ENCODE measurements at places on chromosomes 12 and 14.

DNA sequence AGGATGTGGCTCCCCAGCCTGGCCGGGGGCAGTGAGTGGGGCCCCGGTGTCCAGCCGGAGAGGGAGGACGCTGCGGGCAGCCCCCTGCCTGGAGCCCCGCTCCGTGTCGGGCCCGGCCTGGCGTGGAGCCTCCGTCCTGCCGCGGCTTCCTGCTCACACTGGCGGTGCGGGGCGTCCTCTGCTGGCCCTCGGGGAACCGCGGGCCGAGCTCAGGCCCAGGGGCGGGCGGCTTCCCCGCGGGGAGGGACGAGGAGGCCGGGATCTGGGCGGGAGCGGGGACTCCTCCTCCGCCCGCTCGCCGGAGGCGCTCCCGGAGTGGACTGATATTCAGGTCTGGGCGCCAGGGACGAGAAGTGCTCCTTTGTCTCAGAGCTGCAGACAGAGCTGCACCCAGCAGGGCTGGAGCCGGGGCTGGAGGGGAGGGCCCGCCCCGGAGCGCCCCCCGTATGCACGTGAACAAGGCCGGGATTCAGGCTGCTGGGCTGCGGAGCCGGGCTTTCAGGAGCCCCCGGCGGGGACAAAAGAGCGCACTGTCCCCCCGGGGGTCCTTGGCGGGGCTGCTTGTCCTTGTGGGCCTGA is 2.2 kb downstream of the MMP17 start:
- DNase-seq, result no peak

DNA sequence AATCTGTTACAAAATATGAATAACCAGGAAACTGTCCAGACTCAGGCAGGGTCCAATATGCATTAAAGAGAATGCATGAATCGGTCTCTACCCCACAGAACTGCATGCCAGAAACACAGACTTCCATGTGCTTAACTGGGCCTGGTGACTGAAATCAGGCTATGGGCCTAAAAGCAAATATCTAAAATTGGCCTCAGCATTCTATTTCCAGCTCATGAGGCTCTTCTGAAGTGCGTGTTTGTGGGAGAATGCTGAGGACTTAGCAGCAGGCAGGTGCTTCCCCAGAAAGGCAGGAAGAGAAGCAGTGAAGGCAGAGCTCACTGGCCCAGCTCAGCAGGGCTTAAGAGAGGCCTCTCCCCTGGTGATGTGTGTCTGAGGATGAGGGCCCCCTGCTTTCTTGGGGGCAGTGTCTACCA is 48.5 kb downstream of the ADGRD1 start:
- DNase-seq, result no peak

GRCh38 chr14:22271838-22272799 is 316.9 kb downstream of the DAD1 start:
- DNase-seq, result no peak

DNA sequence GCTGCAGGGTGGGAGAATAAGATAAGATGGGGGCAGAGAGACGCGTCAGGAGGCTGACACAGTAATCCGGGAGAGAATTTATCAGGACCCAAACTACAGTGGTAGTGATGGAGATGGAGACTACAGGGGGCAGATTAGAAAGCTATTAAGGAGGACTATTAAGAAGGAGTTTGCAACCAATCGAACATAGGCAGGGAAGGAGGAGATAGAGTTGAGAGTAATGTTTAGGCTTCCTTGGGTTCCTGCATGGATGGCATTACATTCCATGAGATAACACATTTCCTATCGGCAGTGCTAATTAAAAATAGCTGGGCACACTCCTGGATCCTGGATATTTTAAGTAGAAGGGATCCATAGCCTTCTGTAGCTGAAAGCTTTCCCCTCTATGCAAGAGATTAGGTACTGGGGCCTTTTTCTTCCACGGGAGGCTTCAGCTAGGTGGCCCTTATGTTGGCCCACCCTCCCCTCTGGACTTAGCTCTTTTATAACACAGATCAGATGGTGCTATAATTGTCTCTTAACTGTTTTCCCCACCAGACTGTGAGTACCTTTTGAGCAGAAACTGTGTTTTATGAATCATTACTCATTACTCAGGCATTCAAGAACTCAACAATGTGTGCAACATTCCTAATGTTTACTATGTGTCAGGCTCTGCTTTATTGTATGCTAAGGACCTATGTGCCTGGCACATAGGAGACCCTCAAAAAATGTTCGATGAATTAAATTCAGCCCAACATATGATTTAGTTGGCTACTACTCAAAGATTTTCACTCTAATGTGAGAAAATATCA is 113.0 kb downstream of the RMST start:
- no peak for DNase-seq

DNA sequence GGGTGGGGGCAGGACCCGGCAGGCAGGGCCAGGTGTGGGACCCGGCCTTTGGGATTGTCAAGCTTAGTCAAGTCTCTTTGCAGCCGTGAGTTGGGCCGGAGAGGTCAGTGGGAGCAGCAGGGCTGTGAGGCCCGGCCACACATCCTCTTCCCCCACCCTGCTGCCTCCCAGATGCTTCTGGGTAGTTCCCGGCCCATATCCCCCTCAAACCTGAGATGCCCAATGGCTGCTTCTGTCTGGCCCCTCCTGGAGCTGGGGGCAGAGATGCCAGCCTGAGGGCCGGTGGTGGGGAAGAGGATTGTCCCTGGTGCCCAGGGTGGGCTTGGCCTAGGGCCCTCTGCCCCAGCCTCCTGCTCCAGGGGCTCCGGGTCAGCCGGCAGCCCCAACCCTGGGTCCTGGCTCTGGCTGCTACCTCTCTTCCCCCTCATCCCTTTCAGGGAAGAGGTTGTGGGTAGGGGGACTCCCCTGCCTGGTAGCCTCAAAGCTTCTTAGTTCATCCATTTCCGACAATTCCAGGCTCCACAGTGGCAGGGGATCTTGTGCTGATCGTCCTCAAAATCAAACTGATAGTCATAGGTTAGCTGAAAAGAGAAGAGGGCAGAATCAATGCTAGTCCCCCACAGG is 2.8 kb upstream of the PRKAG1 start:
- no peak for DNase-seq

GRCh38 chr12:107906707-107907106 is 132.2 kb downstream of the ASCL4 start:
- no peak for DNase-seq

DNA sequence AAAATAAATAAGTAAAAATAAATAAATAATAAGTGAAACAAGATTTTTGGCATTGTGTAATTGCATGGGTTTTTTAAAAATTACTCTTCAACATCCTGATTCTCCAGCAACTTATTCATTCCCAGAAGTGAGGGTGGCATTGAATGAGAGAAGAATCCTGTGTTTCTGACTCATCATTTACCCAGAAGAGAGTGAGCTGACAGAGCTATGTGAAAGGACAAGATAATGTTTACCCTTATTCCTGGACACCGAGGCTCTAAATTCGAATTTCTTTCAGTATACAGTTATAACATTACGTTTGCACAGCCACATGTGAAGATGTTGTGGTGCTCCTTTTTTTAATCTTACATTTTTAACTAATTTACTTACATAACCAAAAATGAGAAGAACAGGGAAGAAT is 36.4 kb downstream of the BBS10 start:
- DNase-seq, result no peak

DNA sequence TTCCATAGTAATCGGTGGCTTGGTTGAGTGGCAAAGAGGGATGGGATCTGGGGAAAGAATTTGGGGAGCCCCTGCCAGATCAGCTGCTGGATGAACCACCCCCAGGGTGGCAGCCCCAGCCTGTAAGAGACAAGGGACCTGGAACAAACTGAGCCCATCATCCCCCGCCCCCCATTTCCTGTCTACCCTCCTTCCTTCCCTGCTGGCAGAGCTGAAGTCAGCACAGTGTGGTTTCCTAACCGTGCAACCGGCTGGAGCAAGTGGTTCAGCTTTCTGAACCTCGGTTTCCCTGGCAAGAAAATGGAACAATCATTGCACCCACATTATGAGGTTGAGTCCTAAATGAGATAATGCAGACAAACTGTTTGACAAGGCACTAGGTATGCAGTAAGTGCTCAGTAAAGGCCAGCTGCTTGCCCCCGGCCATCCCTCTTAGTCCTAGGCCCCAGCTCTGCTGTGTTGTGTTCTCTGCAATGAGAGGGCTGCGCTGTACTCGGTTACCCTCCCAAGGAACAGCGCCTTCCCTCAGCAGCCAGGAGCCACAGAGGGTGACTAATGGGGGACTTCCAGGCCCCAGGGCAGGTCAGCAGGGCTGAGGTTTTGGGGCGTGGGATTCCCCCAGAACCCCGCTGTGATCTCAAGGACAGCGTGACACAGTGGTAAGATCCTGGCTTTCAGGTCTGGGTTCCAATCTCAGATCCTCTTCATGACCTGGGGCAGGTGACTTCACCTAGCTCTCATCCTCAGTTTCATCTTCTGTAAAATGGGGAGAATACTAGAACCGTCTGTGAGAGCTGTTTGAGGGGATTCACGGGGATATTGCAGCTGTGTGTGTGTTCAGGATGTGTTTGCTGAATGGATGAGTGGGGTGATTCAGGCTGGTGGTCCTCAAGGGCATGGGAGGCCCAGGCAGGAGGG is 16.5 kb downstream of the SELPLG start:
- DNase-seq, result peak; percentile 68

DNA sequence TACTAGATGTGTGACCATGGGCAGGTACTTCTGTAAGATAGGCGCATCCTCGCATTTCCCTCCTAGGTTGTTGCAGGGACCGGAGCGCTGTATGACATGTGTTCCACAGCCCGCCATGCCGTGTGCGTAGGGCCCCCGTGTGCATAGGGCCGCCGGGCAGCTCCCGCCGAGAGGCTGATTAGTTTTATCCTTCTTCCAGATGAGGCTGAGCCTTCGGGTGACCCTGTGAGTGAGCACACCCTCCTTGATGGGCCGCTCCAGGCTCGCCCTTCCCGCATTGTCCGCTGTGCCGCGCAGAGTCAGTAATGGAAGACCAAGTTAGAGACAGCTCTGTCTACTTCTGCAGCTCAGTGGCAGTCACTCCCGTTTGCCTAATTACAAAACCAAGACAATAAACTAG is 72.9 kb upstream of the DYNC1H1 start:
- no peak for DNase-seq

GRCh38 chr12:99054601-99055128 is 409.6 kb downstream of the APAF1 start:
- no peak for DNase-seq

DNA sequence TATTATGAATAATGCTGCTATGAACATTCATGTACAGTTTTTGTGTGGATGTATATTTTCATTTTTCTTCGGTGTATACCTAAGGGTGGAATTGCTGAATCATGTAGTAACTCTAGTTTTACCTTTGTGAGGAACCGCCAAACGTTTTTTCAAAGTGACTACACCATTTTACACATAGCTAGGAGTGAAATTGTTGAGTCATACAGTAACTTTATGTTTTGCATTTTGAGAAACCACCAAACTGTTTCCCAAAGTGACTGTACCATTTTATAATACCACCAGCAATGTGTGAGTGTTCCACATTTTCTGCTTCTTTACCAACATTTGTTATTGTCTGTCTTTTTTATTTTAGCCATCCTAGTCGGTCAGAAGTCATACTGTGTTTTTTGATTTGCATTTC is 3.1 kb upstream of the TPH2 start:
- DNase-seq, result no peak

GRCh38 chr12:1130164-1130563 is 139.1 kb downstream of the ERC1 start:
- no peak for DNase-seq

DNA sequence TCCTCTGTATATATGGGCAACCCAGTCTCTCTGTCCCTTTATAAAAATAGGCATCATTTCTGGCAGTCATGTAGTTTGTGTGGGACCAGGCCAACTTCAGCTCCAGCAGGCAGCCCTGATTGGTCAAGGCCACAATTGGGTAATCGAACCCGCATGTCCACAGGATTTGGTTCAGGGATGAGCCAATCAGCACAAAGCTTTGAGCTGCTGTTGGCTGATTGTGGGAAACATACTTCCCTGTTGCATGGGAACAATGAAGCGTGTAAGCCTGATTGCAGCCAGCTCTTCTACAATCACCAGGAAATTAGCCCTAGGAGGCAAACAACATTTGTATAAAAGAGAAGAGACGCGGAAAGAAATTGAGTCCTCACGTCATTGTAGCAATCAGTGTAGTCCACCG is 328.6 kb downstream of the PCNX1 start:
- no peak for DNase-seq

GRCh38 chr14:23149745-23150144 is 30.7 kb upstream of the CEBPE start:
- DNase-seq, result no peak

Data from CD4-positive, alpha-beta T cell (primary cell).